ENCODE measurements at places on chromosomes 7 and 10.

GRCh38 chr7:99380032-99380822, 5.7 kb downstream of the ARPC1B start:
- no peak for DNase-seq

DNA sequence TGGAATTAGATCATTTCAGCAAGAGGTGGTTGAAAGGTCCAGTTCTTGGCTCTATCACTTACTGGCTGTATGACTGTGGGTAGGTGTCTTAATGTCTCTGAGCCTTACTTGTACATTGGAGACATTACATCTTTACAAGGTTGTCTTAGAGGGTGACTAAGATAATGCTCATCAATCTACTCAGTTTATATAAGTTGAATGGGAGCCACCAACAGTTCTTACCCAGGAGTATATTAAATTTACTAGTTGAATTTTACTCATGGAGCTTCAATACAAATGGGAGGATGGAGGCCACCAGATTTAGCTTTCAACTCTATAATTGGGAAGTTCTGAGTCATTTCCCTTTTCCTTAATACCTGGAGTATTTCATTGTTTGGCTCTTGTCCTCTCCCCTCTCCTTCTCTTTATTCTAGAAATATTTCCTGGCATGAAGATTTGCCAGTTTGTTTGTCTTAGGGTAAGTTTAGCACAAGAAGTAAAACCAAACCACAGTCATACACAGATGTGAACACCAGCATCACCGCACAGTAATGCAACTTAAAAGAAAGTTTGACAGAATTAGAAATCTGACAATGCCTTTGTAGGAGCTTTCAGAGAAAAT, 222.8 kb downstream of the LRMDA start:
- DNase-seq = no peak

DNA sequence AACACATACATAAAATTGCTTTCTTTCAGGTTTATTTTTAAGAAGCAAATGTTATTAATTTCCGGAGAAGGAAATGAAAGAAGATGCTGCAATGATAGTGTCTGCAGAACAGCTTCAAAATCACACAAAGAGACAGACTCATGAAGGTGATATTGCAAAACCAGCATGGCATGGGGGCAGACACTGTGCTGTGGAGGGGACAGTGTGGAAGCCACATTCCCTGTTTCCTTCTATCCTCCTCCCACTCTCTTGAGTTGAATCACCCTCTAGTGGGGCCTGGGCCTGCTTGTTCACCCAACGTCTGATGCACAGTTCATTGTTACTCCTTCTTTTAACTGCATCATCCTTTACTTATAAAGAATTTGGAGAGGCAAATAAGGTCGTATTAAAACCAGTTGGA, 104.0 kb upstream of the INSIG1 start:
- DNase-seq = no peak

- peak; percentile 17 for DNase-seq
Measured at GRCh38 chr10:5692461-5693358, 8.1 kb downstream of the TASOR2 start.

GRCh38 chr7:76037310-76037709, 10.5 kb downstream of the STYXL1 start:
- peak; percentile 4 for DNase-seq

DNA sequence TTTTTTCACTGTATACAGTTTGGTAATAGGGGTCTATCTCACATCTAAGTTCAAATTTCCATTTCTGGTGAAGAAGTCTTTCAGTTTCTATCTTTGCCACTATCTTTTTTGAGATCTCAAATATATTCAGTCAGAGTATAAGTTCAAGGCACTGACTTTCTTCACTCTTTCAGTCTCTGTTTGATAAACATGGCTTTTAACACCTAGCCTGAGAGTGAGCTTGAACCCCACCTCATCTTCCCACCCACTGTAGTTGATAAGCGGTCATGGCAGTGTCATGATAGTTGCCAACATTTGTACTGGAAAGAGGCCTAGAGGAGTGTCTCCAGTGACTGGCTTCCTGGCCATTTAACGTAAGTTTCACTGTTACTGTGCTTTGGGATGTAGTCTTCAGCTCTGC, 41.2 kb upstream of the AGR3 start:
- DNase-seq = no peak

- no peak for DNase-seq
Measured at GRCh38 chr10:111522551-111522950, 445.7 kb downstream of the ADRA2A start.

GRCh38 chr7:107605218-107605815, 25.3 kb downstream of the BCAP29 start:
- DNase-seq = no peak

DNA sequence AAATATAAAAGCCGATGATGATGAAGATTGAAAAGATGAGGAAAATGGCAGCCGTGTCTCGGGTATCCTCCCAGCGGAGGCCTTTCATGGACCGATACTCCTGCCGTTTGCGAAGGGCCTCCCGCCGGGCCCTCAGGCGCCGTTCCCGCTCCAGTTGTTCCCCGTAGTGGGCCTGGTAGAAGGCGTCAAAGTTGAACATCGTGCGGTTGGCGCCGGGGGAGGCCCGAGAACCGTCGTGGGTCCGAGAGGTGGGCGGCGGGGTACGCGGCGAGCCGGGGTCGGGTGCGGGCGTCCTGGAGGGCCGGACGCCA, 553 bp downstream of the DNAJC30 start:
- DNase-seq = no peak

GRCh38 chr7:20539201-20539600, 76.3 kb upstream of the ABCB5 start:
- DNase-seq = peak; percentile 62

DNA sequence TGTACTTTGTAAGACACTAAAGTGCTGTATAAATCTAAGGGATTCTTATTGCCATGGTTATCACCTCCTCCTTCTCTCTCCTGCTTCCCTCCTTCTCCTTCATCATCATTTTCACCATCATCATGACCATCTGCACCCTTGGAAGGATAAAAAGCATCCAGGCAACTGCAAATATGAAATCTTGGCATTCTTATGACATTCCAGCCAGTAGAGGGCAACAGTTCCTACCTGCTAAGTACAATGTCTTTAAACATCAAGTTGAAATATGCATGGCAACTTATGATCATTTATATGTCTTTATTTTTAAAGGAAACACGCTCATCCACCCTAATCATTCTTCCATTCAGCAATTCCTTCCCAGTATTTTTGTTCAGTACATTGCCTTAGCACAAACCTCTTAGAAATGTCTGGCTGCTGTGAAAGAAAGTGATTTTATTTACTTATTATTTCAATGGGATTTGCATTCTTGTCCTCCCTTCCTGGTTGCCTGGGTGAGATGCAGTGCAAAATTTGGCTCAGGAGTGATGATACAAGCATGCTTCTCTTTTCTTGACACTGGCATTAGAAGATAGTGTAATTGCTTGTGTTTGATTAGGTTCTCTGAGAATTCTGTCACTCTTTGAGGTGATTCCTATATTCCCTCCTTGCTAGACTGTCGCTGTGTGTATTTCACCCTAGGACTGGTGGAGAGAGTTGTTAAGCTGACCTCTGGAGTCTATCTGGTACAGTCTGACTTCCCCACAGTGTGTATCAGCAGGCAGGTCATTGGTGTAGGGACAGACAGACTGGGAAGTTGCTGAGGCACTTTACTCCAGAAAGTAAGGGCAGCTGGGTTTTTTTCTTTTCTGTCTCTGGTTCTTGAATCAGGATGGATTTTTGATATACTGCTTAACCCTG, 188.5 kb upstream of the BMPER start:
- peak; percentile 63 for DNase-seq

Data from kidney glomerular epithelial cell (primary cell).